ENCODE measurements at places on chromosomes 1 and 21.

GRCh38 chr1:4677608-4678007 is 23.2 kb downstream of the AJAP1 start:
- no peak for DNase-seq

- DNase-seq: no peak
Measured at GRCh38 chr1:157429601-157430240, 122.6 kb downstream of the FCRL5 start.

DNA sequence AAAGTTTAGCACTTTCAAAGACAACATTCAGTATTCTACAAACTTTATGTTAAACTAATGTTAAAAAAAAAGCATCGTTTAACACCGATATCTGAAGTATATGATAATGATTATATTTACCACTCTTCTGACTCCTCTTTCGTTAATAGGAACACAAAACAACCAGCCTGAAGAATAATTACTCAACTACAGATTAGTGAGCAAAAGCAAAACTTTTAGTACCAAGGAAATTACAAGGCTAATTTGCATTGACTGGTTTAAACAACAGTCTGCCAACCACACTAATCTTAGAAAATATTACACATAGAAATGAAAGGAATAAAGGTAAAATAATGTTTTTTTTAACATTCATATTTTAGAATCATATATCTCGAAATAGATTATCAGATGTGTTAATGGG is 500.7 kb downstream of the LMO4 start:
- no peak for DNase-seq

DNA sequence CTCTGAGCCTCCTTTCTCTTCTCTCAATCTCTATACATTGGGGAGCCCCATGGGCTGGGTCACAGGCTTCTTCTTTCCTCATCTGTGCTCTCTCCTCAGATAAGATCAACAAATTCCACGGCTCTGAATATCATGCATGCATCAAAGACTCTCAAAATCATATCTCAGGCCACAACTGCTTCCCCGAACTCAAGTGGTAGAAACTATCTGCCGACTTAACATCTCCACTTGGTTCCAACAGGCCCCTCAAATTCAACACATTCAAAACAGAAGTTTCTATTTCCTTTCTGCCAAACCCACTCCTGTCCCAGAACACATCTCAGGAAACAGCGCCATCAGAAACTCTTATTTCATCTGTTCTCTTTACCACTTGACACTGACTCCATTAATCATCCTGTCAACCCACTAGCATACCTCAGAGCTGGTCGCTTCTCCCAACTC is 16.7 kb downstream of the DDX59 start:
- no peak for DNase-seq

- DNase-seq: no peak
Measured at GRCh38 chr1:93661829-93662474, 19.7 kb downstream of the BCAR3 start.

- peak; percentile 54 for DNase-seq
Measured at GRCh38 chr1:109906160-109906838, 4.3 kb upstream of the CSF1 start.

- DNase-seq: no peak
Measured at GRCh38 chr1:233485385-233485784, 128.5 kb upstream of the KCNK1 start.

DNA sequence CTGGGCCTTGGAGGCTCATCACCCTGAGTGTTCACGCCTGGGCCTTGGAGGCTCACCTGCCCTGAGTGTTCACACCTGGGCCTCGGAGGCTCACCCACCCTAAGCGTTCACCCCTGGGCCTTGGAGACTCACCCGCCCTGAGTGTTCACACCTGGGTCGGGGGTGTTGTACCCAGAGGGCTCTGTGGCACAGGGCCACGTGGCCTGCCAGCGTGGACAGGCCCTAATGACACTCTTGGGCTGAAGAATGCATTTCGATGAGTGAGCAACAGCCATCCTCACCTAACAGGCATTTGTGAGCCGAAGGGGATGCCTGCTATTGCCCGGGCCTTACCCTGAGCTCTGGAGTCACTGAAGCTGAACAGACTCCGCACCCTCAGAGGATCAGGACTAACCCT is 17.5 kb downstream of the SLC19A1 start:
- DNase-seq: no peak

DNA sequence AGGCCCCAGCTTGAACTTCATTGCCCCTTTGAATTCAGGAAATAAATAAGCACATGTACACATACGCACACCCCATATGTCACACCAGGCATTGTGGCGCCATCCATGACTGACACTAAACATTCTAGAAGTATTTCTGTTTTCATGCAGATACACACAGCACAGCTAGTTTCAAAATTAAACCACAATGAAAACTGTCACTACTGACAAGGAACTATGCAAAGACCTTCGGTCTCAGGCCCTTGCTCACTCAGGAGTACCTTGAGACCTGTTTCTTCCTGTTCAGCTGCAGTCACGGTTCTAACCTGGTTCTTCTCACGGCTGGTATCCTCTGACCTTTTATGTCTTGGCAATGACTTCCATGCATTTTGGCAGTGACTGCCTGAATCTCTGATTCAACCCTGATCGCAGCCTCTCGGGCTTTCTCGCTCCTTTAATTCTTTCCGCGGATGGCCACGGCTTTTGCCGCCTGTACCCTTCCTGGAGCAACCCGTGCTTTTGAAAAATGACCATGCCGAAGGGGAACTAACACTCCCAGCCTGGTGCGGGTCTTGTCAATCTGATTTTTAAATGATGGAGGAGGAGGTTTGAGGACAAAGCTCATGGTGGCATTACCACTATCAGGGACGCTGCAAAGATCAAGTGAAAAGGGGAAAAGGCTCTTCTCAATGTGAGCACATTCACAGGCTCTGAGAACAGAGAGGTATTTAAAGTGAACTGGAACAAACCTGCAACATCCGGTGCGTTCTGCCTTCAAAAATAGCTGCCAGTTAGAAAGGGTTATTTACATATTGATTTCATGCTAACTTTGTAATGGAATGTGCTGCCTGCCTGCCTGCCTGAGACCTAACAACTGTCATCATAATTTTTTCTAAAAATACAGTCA is 384.6 kb downstream of the RRAGC start:
- no peak for DNase-seq

DNA sequence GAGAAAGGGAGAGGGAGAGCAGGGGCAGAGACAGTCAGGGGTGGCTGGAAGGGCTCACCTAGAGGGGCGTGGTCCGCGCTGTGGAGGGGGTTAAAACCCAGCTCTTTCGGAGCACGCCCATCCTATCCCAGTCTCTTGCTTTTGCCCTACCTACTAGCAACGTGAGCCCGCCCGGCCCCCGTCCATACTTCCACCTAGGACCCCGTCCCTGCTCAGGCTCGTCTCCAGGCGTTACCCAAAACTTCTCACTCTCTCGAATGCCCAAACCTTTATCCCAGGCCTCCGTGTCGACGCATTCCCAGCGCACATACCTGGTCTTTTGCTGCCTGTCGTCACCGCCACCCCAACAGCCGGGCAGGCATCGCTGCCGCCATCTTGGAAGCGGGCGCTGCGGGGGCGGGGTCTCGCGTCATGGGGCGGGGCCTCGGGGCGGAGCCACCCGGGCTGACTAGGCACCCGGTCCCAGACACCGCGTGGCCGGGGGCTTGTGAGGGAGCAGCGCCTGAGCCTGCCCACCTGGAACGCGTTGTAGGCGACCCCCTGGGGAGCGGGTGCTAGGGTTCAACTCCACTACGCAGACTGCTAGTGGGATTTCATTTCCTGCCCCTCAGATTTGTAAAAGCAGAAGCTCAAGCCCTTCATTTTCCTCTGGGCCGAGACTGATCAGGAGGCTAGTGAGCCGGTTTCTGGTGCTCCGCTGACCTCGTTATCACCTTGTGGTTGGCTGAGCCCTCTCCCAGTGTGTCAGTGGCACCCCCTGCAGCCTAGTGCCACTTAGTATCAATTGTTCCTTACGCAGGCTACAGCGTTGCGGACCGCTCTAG is at the start of gene B4GALT3:
B4GALT3 (minus strand) TSS at position 396 of the 824 bp plus-strand sequence. CDS start 1,447 bp downstream, outside the sequence.
- DNase-seq: peak; percentile 95

DNA sequence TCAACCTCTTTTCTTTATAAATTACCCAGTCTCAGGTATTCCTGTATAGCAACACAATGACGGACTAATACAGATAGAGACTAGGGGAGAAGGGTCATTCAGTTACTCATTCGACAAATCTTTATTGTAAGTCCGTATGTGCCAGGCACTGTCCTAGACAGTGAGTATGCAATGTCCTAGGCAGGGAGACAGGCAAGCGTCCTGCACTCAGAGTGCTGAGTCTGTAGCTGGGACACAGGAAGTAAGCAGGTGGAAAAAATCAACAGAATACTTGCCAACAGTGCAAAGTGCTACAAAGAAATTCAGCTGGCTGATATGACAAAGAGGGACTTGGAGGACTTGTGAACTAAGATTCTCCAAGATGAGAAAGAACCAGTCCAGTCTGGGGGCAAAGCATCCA is 92.2 kb upstream of the ZBTB40 start:
- no peak for DNase-seq

- no peak for DNase-seq
Measured at GRCh38 chr21:41974752-41975053, 20.9 kb upstream of the C2CD2 start.

GRCh38 chr1:201888282-201889089 is at the start of gene SHISA4:
SHISA4 (plus strand) TSS chr1:201888898; CDS start chr1:201888995, 97 bp downstream.
- peak; percentile 37 for DNase-seq

- DNase-seq: no peak
Measured at GRCh38 chr1:212149566-212149965, 114.0 kb downstream of the DTL start.

DNA sequence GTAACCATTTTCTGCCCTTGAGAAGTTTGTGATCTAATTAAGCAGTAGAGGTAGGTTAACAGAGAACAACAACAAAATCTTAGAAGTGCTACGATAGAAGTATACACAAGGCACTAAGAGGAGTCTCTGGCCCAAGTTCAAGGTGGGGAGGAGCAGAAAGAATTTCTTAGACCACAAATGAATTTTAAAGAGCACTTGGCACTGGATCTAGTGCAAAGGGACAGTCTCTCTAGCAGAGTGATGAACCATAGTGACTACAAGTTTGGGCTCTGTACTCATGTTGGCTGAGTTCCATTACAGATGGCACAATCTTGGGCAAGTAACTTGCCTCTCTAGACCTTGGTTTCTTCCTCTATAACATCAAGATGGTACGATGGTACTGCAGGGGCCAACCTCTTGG is 33.3 kb upstream of the PIGC start:
- no peak for DNase-seq

DNA sequence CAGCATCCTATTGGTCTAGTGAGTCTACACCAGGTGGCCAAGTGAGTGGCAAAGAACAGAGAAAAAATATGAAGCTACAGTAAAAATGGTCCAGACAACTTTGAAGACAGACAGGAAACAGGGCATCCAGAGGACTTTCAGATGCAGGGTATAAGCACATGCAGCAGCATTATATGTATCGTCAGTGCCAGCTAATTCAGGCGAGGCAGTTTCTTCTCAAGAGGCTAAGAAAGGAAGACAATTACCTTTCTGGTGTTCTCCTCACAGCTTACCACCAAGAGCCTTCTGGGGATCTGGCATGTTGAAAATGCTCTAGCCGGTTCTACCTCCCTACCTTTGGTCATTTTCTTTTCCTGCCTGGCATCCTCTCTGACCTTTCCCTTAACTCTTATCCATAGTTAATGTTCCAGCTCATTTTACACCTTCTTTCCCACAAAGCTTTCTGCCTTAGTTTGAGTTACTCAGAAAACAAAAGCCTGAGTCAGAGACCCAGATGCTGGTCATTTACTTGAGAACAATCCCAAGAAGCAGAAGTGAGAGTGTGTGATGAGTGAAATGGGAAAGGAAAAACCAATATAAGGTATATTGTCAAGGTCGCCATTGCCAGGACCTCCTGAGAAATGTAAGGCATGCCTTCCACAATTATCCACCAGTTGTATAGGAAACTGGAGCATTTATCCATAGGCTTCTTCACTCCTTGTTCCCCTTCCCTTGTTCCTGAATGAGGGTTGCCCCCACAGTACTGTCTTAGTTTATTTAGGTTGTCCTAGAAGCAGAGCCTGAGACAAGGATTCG is 444.1 kb downstream of the PLPP3 start:
- DNase-seq: no peak

DNA sequence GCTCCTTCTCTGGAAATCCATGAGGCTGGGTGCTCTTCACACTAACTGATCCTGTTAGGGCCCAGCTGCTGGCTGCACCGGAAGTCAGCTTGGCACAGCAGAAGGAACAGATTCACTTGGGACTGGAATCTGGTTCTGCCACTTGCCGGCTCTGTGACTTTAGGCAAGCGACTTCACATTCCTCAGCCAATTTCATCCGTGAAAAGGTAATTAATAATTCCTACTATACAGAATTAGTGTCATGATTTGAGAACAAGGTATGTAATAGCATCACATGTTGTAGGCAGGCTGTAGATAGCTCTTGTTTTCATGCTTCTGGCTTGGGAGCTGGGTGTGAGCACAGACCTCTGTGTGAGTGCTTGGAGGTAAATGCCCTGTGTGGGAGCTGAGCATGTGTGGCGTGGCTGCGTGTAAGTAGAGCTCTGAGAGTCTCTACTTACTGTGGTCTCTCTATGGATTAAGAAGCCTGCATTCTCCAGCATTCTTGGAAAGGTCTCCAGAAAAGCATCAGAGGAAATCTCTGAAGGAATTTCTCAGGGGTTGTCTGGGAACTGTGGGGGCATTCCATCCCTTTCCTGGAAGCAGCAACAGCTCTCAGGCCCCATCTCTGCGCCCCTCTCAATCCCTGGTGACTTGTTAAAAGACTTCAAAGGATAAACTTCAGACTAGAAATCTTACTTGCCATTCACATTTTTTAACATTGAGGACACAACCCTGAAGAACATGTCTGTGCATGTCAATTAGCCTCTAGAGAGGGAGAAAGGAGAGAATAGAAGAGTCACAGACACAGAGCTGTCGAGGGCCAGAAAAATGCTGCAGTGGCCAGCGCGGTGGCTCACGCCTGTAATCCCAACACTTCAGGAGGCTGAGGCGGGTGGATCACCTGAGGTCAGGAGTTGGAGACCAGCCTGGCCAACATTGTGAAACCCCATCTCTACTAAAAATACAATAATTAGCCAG is 47.7 kb upstream of the PPM1J start:
- no peak for DNase-seq

GRCh38 chr1:59005491-59006288 is 221.8 kb upstream of the JUN start:
- no peak for DNase-seq

- no peak for DNase-seq
Measured at GRCh38 chr1:17167041-17167785, 37.7 kb upstream of the PADI1 start.

DNA sequence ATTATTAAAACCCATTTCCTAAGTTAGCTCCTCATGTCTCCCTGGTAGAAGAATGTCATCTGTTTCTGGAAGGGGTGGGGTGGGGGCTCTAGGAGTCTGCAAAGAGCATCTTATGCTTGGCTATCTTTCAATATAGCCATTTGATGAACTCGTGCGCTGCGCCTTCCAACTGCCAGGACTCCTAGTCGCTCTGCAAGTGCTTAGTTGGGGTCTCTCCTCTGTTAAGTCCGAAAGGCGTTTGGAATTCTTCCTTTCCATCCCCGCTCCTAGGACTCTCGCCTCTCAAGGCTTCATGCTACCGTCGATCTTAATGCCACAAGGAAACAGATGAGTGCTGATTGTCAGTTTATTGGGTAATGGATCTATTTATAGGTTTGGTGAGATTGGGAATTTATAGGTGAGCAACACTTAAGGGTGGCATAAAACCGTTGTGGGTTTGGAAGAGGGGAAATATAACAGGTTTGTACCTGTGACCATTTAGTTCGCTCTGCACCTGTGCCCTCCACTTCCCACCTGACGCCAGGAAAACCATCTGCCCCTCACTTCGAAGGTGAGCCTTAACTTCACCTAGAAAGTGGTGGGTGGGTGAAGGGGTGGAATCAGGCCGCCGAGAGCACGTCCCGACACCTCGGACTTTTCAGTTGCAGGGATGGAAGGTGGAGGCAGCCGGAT is 1.1 kb downstream of the KCNH1 start:
- DNase-seq: no peak

- peak; percentile 29 for DNase-seq
Measured at GRCh38 chr1:178725466-178726086, 532 bp downstream of the RALGPS2 start.
